ENCODE measurements at places on chromosomes 7 and 10. TPM values are rescaled to one million over a fixed set of nuclear protein-coding genes. Genes with fewer than 3 reads are reported as not detected.
A peak's percentile ranks its signal among the peaks of the same experiment; 100 is the strongest.

DNA sequence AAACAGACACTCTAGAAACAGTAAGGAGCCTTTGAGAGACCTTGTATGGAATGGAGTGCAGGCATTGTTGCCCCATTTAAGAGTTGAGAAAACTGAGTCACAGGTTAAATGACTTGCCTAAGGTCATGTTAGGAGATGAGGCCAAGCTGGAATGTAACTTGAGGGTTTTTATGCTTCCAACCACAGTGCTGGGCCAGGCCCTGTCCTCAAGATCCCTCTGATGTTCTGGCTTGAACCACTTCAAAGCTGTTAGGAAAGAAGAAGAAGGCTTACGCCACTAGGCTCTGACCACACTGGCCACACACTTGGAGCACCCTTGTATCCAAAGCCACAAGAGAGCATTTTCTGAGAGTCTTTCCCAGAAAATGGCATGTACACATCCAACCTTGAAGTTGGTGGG, 42.7 kb downstream of the PLAU start:
- no peak overlapping the region for H3K27ac ChIP-seq
- H3K27me3 ChIP-seq: no peaks in the 10 kb centered on the region
- no peaks in the 10 kb centered on the region for H3K36me3 ChIP-seq
- no peak overlapping the region for H3K4me3 ChIP-seq
- no peak for DNase-seq

DNA sequence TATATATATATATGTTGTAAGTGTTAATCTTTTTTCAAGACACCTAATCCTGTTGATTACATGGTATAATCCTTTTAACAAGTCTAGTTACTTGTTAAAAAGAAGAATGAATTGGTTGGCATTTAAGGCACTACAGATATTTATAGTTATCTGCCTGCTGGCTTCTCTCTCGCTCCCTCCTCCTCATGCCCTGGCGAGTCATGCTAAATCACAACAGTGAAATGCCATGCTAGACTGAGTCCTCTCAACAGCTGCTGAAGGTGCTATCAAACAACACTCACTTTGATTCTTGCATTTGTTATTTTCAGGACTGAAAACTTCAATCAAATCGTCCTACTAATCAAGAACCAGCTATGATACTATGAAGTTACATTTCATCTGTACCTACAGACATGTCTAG, 15.4 kb downstream of the NRAP start:
- H3K4me3 ChIP-seq: no peak overlapping the region
- peaks cover 53% of the 10 kb centered on the region for H3K4me1 ChIP-seq
- no peaks in the 10 kb centered on the region for H3K36me3 ChIP-seq
- DNase-seq: peak; percentile 64

DNA sequence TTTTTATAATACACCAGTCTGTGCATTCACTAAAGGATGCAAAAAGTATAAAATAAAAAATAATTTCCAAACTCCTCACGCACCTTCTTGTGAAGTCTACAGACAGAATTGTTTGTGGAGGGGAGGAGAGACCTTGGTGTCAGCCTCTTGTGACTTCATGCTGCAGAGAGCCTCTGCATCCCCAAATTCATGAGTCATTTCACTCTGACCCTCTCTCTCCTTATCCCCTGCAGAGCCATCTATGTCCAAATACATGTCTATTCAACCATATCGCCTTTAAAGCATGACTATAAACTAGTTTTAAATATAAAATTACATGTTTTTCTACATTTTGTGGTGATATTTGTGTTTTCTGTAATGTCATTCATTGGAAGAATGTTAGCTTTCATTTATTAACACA, 6.0 kb downstream of the CREB5 start:
- H3K27ac ChIP-seq: no peak overlapping the region
- peaks cover 5% of the 10 kb centered on the region for H3K4me1 ChIP-seq
- DNase-seq: no peak
- no peaks in the 10 kb centered on the region for H3K36me3 ChIP-seq

DNA sequence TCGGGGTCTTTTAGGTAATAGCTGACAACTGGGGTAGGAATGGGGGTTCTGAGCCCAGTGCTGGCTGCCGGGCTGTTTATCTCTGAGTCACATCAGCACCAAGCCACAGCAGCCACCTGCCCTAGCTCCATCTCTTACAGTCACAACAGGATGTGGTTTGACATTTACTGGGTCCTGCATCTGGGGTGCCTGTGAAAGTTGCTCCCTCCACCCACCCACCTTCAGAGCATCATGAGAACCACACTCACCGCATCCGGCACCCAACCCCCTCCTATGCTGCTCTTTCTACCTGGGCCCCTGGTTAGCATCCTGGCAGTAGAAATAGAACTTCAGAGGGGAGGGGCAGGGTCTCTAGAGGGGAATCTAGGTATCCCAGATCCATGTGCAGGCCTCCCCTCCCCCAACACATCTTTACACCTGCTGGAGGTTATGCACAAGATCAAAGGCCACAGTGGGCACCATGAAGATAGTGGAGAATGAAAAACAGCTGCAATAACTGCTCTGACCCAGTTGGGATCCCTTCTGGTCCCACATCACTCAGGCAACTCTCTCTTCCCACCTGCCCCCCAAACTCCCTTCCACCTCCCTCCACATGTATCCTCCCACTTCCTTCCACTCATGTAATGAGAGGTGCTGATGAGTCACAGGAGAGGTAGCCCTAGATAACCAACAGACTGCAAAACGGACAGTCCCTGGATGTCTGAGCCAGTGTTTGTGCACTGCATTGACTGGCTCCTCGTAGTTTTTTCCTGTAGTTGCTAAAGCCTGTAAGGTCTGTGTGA, 38.2 kb downstream of the PRSS2 start:
- no peak for DNase-seq
- no peaks in the 10 kb centered on the region for H3K36me3 ChIP-seq
- peak overlapping the region; percentile 15 for H3K4me3 ChIP-seq
- peaks cover 16% of the 10 kb centered on the region for H3K4me1 ChIP-seq
- no peak overlapping the region for H3K27ac ChIP-seq

HOXA5 gene
- not detected for total RNA-seq

VWA2 gene
- 0.41 TPM for total RNA-seq

GRCh38 chr10:68897336-68897741, 3.8 kb upstream of the DDX50 start:
- DNase-seq: no peak
- no peak overlapping the region for H3K4me3 ChIP-seq
- no peak overlapping the region for H3K27ac ChIP-seq
- H3K27me3 ChIP-seq: no peaks in the 10 kb centered on the region

GRCh38 chr7:8035647-8036518, 67.3 kb downstream of the GLCCI1 start:
- no peak overlapping the region for H3K27ac ChIP-seq
- no peak for DNase-seq
- H3K4me3 ChIP-seq: no peak overlapping the region
- H3K4me1 ChIP-seq: no peaks in the 10 kb centered on the region
- H3K27me3 ChIP-seq: no peaks in the 10 kb centered on the region

GRCh38 chr10:58451193-58451889, 61.3 kb upstream of the BICC1 start:
- no peaks in the 10 kb centered on the region for H3K36me3 ChIP-seq
- no peaks in the 10 kb centered on the region for H3K27me3 ChIP-seq

GRCh38 chr10:79904671-79905321, 44.1 kb downstream of the SFTPD start:
- H3K4me3 ChIP-seq: peak overlapping the region; percentile 83
- DNase-seq: peak; percentile 80
- no peaks in the 10 kb centered on the region for H3K27me3 ChIP-seq
- H3K4me1 ChIP-seq: no peaks in the 10 kb centered on the region
- peak overlapping the region; percentile 88 for H3K27ac ChIP-seq

- no peaks in the 10 kb centered on the region for H3K27me3 ChIP-seq
- no peak overlapping the region for H3K4me3 ChIP-seq
- no peak overlapping the region for H3K27ac ChIP-seq
- H3K4me1 ChIP-seq: peaks cover 3% of the 10 kb centered on the region
- peaks cover 26% of the 10 kb centered on the region for H3K36me3 ChIP-seq
- DNase-seq: no peak
Measured at GRCh38 chr7:5198741-5199140, 8.7 kb downstream of the WIPI2 start.

- no peaks in the 10 kb centered on the region for H3K4me1 ChIP-seq
- H3K36me3 ChIP-seq: no peaks in the 10 kb centered on the region
- no peak overlapping the region for H3K27ac ChIP-seq
- no peak overlapping the region for H3K4me3 ChIP-seq
- no peak for DNase-seq
- no peaks in the 10 kb centered on the region for H3K27me3 ChIP-seq
Measured at GRCh38 chr10:25257646-25258045, 82.8 kb downstream of the GPR158 start.

- no peaks in the 10 kb centered on the region for H3K36me3 ChIP-seq
- H3K27me3 ChIP-seq: no peaks in the 10 kb centered on the region
- H3K27ac ChIP-seq: no peak overlapping the region
- H3K4me1 ChIP-seq: peaks cover 14% of the 10 kb centered on the region
- DNase-seq: no peak
- no peak overlapping the region for H3K4me3 ChIP-seq
Measured at GRCh38 chr7:29045258-29046086, 87.3 kb upstream of the TRIL start.

- no peaks in the 10 kb centered on the region for H3K27me3 ChIP-seq
- no peak overlapping the region for H3K27ac ChIP-seq
- DNase-seq: no peak
Measured at GRCh38 chr7:135825406-135825805, 76.8 kb upstream of the FAM180A start.

- H3K4me1 ChIP-seq: no peaks in the 10 kb centered on the region
- H3K4me3 ChIP-seq: no peak overlapping the region
- H3K27me3 ChIP-seq: no peaks in the 10 kb centered on the region
- H3K36me3 ChIP-seq: no peaks in the 10 kb centered on the region
- H3K27ac ChIP-seq: no peak overlapping the region
Measured at GRCh38 chr10:111455776-111456426, 379.1 kb downstream of the ADRA2A start.

DNA sequence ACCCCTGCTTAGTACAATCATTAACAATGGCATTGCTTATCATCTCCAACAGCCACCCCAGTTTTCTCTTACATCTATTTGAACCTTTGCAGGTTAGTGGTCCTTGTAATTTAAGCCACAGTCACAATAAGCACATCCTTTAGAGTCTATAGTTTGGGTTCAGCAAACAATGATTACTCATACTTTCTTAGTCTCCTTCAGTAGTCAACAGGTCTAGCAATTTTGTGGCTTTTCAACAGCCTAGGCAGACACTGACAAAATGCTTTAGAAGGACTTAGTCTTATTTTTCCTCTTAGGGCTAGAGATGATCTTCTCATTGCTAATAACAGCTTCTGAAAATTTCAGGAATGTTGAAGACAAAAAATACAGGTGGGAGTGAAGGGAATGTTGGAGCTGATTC, 32.3 kb upstream of the FAM204A start:
- no peak for DNase-seq
- no peak overlapping the region for H3K4me3 ChIP-seq
- peaks cover 9% of the 10 kb centered on the region for H3K27me3 ChIP-seq
- no peaks in the 10 kb centered on the region for H3K36me3 ChIP-seq
- H3K27ac ChIP-seq: no peak overlapping the region

TMEM26 gene
- total RNA-seq: 0.23 TPM

DNA sequence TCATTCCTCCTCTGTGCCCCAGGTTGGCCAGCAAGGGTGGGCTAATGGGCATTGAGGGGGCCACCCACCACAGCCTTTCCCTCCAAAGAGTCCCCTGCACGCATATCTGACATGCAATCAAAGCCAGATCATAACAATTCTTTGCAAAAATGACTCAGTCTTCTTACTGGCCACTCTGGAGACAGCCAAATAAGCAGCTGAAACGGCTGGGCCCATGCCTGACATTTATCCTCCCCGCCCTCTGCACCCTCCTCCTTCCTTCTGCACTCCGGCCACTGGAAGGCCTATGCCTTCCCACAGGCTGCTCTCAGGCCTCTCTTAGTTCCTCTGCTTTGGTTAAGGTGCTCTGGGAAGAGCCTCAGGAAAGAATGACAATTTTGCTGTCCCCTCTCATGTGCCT, 29.2 kb upstream of the NPFFR1 start:
- no peak overlapping the region for H3K27ac ChIP-seq
- no peaks in the 10 kb centered on the region for H3K27me3 ChIP-seq
- no peak overlapping the region for H3K4me3 ChIP-seq

CUBN gene
- 0.63 TPM for total RNA-seq

DNA sequence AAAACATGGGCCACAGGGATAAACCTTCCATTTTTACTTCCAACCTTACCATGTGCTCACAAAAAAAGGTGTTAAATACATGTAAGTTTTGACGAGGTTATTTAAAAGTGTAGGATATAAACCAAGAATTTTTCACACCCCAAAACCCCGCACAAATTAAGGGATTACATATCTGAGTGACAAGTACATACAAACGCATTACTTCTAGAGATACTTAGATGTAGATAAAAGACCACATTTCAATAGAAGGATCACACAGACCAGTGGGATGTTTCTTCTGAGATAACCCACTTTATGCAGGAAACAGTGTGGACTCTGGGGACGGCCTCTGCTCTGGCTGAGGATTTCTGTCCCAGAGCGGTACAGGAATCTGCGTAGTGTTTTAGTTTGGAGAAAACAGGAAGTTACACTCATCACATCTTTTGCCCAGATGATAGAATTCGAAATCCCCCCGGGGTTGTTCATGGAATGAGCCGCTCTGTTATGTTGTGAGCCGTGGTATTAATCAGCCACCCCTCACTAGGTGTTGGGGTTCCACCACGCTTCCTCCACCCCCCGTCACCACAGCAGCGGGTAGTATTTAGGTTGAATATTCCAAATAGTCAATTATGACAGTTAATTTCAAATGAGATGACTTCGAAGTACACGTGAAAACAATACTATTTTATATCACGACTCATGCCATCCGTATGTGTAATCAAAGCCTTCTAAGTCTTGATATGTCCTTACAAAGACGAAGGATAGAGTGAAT, 1.3 kb upstream of the CUL1 start:
- H3K27ac ChIP-seq: peak overlapping the region; percentile 95
- H3K27me3 ChIP-seq: no peaks in the 10 kb centered on the region
- peak overlapping the region; percentile 92 for H3K4me3 ChIP-seq
- peak; percentile 68 for DNase-seq
- H3K4me1 ChIP-seq: peaks cover 26% of the 10 kb centered on the region

DNA sequence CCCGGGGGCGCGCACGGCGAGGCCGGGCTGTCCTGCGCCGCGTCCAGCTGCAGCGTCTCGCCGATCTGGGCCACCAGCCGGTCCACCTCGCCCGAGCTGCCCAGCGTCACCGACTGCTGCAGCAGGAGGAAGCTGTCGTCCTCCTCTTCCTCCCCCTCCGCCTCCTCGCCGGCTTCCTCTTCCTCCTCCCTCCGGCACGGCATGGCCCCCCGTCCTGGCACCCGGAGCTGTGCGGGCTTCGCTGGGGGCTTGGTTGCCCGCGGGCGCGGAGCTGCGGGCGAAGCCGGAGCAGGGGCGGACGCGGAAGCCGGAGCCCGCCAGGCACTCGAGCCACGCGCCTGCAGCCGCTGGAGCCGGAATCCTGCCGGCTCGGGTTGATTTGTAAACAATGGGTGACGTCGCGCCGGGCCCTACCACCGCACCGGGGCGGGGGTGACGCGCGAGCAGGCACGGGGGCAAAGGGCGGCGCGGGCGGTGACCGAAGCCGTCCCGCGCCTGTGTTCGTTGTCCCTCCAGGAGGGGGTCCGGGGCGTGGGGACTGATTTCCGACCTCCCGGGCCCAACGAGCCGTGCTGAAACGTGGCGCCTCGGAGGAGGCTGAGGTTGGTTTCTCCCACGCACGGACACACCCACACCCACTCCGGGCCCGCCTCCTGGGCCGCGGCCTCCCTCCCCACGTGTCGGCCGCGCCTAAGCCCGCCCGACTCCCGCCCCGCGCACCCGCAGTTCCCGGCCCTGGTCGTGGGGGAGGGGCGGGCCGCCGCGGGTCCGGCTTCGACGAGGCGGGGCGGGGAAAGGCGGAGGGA, at the start of gene FRAT2:
FRAT2 (minus strand) TSS at position 360 of the 806 bp plus-strand sequence; CDS start at position 203, 157 bp downstream.
- H3K4me3 ChIP-seq: peak within 1 kb of the TSS; percentile 97
- H3K36me3 ChIP-seq: no peaks in the 10 kb centered on the region
- H3K27me3 ChIP-seq: no peaks in the 10 kb centered on the region
- DNase-seq: peak; percentile 93
- H3K27ac ChIP-seq: peak within 1 kb of the TSS; percentile 93

GRCh38 chr10:17871036-17871435, 61.9 kb downstream of the MRC1 start:
- no peak overlapping the region for H3K4me3 ChIP-seq
- H3K27ac ChIP-seq: no peak overlapping the region
- H3K36me3 ChIP-seq: no peaks in the 10 kb centered on the region
